Caco-2 (cell line): ENCODE measurements at places on chromosomes 11 and 22.

GRCh38 chr11:131664816-131665215 lies 294.4 kb downstream of the NTM start:
- H3K4me3 ChIP-seq, result no peak overlapping the region
- no peaks in the 10 kb centered on the region for H3K4me1 ChIP-seq
- H3K27me3 ChIP-seq, result no peaks in the 10 kb centered on the region
- DNase-seq, result no peak
- H3K36me3 ChIP-seq, result no peaks in the 10 kb centered on the region

GRCh38 chr11:10109806-10110205 lies 184.2 kb downstream of the SBF2 start:
- H3K27ac ChIP-seq, result no peak overlapping the region
- DNase-seq, result no peak
- H3K27me3 ChIP-seq, result no peaks in the 10 kb centered on the region
- H3K4me1 ChIP-seq, result peaks cover 7% of the 10 kb centered on the region; the same call in 1 of the 2 replicates
- H3K36me3 ChIP-seq, result no peaks in the 10 kb centered on the region
- H3K4me3 ChIP-seq, result no peak overlapping the region

DNA sequence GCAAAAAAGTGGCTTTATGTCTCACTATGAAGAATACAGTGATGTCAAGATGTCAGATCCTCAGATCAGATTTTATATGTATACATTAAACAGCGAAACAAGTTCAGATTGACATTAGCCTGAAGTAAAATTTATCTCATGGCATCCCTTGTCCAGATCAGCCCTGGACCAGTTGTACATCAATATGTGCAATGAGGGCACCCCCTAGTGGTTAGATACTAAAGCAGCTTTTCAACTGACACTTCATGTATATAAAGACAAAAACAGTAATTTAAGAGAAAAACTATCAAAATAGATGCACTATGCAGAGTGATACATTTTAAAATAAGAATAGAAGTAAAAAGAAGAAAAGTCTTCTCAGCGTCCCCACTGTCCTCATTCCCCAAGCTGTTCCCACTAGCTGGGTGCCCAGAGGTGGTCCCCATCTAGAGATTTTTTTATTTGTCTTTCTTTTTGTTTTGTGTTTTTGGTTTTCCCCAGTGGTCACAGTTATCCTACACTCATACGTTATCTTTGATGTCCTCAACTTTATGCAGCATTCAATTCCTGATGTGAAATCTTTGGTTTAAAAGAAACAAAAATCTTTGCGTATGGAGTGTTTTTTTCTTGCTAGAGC lies 2193.4 kb upstream of the RAG2 start:
- peak; percentile 76 for DNase-seq
- H3K27ac ChIP-seq, result no peak overlapping the region
- no peaks in the 10 kb centered on the region for H3K27me3 ChIP-seq

DNA sequence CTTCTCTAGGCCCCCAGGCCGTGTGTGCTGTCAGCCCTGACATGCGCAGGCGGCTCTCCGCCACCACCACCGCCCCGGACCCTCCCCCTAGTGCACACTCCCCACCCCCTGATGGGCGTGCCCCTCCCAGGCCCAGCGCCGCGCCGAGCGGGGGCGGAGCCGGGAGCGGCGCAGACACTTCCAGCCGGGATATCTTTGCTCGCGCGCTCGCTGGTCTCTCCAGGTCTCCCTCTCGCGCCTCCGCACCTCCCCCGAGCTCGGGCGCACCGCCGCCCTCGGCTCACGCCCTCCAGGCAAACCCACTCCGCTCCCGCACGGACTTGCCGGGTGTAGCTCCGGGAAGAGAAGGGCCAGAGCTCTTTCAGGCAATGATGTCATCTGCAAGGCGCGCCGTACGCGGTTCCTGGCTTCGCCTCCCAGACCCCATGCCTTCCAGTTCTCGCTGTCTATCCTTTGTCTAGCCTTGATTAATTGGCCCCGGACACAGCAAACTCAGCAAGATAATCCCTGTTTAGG lies at the start of gene SCN3B:
Gene SCN3B, minus strand, starts transcription at position 59 of the 516 bp plus-strand sequence. CDS start 823 bp downstream, outside the sequence.
- DNase-seq, result peak; percentile 92
- no peaks in the 10 kb centered on the region for H3K36me3 ChIP-seq
- no peak within 1 kb of the TSS for H3K27ac ChIP-seq
- no peaks in the 10 kb centered on the region; the same call in 1 of the 2 replicates for H3K4me1 ChIP-seq

DNA sequence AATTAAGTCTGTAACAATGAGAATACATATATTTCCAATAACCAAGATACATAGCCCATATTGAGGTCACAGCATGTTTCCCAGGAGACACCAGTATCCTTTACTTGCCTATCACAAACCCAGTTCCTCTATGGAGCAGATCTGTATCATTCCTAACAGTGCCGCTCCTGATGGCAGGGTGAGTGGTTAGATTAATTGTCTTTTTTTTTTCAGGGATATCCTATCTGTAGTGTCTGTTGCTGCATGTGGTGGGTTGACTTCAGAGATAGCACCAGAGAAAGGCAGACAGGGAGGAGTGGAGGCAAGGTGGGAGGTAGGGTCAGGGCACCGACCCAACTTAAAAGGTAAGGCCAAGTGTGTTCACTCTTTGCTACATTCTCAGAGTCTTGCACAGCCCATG lies 2.8 kb downstream of the MTNR1B start:
- H3K36me3 ChIP-seq, result no peaks in the 10 kb centered on the region
- no peak for DNase-seq
- no peaks in the 10 kb centered on the region for H3K27me3 ChIP-seq
- no peaks in the 10 kb centered on the region for H3K4me1 ChIP-seq
- no peak overlapping the region for H3K27ac ChIP-seq
- no peak overlapping the region for H3K4me3 ChIP-seq
